Smooth muscle cell of trachea (primary cell): ENCODE measurements at places on chromosomes 11 and 22. TPM values are rescaled to one million over a fixed set of nuclear protein-coding genes. Genes with fewer than 3 reads are reported as not detected.

The CAVIN3 gene
- 301 and 798 TPM in 2 replicates for total RNA-seq

The SCGB1A1 gene
- total RNA-seq = not detected in 2 replicates

The OR51B2 gene
- not detected in 2 replicates for total RNA-seq

The PARVG gene
- 0.17 TPM in 1 of 2 replicates, not detected in the other for total RNA-seq

The DUSP8 gene
- total RNA-seq = 0.33 and 0.87 TPM in 2 replicates

The ZNF214 gene
- 5.1 and 9.9 TPM in 2 replicates for total RNA-seq

The CATSPERZ gene
- 0.44 and 0.66 TPM in 2 replicates for total RNA-seq

The CHRM1 gene
- not detected in 2 replicates for total RNA-seq

The SCN4B gene
- 0.44 and 0.83 TPM in 2 replicates for total RNA-seq

The CNTN5 gene
- not detected in 2 replicates for total RNA-seq

The IL10RA gene
- total RNA-seq = 1.8 TPM in 1 of 2 replicates, not detected in the other

The GTF2H1 gene
- 91.8 and 95.4 TPM in 2 replicates for total RNA-seq

The MS4A10 gene
- not detected in 2 replicates for total RNA-seq
